ENCODE measurements at places on chromosomes 4 and X.

DNA sequence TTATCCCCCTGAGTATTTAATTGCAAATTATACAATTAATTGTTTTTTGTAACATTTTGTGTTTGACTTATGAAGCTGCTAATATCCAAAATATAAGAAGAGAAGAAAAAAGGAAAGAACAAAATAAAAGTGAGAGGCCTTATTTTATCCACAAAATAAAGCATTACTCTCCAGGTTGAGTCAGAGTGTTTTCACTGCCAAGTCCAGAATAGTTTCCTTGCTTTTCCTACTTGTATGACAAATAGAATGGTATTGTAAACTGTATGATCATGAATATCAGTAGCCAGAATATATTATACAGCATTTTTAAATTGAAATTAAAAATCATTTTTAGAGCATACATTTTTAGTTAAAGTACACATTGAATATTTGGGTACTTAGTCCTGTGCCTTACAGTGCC is 237.8 kb downstream of the NDST4 start:
- no peak for DNase-seq

DNA sequence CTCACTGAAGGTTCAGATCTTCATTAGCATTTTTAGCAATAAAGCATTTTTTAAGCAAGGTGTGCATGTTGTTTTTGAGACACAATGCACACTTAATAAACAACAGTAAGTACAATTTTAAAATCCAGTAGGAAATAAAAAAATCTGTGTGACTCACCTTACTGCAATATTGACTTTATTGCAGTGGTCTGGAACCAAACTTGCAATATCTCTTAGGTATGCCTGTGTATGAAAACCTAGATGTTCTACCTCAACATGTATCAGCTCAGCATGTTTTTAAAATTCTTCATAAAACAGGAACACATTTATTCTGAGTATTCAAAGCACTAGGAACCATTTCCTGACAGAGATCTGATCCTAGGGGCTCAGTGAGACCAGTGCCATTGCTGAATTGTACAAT is 26.7 kb downstream of the NR0B1 start:
- no peak for DNase-seq

- no peak for DNase-seq
These were observed 25.4 kb downstream of the ARFIP1 start for GRCh38 chr4:152805071-152805650.

- DNase-seq: no peak
These were observed 159.6 kb upstream of the ANK2 start for GRCh38 chr4:112889619-112890527.

DNA sequence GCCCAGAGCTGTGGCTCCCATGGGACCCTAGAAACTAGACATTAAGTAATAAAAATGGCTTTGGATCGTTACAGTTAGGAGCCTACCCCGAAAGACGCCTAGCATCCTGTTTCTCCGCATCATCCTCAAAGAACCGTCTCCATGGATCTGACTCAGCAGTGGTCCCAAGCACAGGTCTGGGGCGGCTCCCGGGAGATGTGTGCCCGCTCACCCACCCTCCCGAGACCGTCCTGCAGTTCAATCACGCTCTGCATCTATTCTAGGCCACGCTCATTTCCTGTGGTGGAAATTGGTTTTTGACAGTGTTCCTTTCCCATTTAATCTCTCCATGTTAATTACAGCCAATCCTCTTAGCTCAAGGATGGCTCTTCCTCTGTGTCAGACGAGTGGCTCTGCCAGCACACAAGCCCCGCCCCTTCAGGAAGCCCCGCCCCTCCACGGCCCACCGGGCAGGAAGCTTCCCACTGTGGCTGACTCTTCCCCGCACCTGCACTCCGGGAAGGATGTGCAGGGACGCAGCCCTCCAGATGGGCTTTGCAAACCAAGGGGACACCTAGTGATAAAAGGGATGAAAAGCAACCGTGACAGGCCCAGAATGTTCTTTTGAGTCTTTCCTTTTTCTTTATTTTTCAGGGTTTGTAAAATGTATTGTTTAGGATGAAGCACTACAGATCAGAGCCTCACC is 34.5 kb upstream of the HELT start:
- peak; percentile 65 for DNase-seq

GRCh38 chr4:168797194-168797593 is 212.9 kb downstream of the CBR4 start:
- DNase-seq: no peak

DNA sequence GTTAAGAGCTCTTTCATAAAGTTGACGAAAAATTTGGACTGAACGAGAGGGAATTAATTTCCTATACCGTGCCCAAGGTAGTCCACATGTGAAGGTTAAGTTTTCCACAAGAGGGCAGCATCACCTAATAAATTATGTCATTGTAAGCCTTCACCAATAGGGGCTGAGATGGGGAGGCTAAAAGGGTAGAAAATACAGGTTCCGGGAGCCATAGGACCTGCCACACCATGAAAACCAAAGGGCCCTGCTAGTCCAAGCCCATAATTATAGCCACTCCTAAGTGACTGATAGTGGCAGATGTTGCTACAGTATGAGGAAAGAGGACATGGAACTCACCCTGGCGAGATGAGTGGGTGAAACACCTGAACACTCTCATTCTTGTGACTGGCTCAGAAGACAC is 122.2 kb downstream of the SHROOM4 start:
- DNase-seq: peak; percentile 49

All from retina (tissue), 1 donor.